Stimulated activated CD4-positive, alpha-beta T cell treated with anti-CD3 and anti-CD28 coated beads, Interleukin-15, amount 100 ng/mL, for 1 hour (primary cell): ENCODE measurements at places on chromosomes 3 and 15.

DNA sequence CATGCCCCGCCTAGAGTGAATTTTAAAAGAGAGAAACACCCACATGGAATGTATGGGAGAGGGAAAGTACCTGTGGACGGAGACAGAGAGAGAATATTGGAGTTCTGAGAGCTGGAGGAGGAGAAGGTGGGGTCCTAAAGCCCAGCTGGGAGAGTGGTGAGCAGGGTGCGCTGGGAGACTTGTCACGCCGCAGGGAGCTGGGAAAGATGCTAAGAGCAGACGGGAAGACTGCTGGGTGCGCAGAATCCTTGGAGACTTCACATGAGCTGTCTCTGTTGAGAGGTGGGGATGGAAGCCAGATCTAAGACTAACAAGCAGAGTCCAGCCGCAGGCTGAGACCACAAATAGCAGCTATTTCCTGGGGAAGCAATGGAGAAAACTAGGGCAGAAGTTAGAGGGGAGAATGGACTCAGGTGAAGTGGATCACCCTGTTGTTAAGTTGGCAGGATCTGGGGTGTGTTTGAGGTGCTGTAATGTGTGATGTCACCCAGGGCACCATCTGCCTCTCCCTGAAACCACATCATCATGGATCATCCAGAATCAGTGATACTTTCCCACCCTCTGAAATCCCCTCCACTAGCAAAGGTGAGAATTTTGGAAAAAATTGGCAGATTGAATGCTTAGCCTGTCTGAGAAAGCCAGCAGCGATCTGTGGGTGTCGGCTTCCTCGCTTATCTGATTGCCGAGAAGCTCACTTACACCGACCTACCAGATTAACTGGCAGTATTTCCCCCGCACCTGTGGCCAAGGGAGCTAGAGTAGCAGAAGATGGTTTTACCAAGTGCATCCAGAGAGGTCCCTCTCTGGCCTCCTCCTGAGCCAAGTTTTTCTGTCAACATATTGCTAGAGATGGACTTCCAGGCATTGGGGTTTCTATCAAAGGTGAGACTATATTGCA lies 174.8 kb upstream of the BHLHE40 start:
- DNase-seq = no peak

DNA sequence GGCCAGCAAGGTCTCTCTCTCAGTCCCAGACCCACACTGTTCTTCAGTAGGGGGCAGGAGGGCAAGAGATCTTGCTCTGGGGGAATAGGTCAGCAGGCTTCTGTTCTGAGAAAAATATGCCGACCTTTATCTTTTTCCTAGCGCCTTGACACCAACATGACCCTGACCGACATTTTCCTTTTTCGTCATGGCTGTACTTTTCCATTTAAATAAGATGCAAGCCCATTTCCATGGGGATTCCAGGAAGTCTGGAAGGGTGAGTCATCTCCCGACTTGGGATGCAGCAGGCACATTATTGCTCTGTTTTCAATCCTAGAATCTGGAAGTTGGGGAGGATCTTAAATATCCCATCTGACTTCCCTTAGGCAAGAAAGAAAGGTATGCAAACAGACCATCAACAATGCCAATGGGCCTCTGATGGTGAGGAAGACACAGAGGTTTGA lies 261.5 kb upstream of the LRTM1 start:
- no peak for DNase-seq

GRCh38 chr3:174023421-174023820 lies 625.9 kb downstream of the NLGN1 start:
- no peak for DNase-seq

DNA sequence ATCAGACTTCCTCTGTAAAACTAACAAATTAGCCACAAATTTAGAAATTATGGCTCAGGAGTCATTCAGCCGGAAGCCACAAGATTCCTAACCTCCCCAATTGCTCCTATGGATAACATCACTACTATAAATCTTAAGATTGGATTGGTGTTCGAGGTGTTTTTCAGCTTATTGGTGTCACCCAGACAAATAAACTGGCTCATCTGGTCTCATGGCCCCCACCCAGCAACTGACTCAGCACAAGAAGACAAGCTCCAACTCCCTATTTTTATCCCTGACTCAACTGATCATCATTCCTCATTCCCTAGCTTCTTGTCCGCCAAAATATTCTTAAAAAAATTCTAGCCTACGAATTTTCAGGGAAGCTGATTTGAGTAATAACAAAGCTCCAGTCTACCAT lies 135.1 kb upstream of the STRIT1 start:
- no peak for DNase-seq

DNA sequence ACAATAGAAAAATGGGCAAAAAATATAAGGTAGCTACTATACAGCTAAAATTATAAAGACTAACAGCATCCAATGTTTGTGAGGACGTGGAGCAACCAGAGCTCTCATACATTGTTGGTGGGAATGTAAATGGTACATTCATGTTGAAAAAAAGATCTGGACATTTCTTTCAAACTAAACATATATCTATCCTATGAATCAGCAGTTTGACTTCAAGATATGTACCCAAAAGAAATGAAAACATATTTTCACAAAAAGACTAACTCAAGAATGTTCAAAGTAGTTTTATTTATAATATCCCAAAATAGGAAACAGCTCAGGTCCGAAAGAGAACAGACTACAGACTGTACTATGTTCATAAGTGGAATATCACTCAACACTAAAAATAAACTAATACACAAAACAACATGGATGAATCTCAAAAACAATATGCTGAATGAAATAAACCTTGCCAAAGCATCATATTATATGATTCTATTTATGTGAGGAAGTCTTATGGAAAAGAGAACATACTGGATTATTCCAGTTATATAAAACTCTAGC lies 8.8 kb upstream of the TTBK2 start:
- DNase-seq = no peak

GRCh38 chr3:187293516-187294430 lies 2.2 kb upstream of the MASP1 start:
- no peak for DNase-seq

DNA sequence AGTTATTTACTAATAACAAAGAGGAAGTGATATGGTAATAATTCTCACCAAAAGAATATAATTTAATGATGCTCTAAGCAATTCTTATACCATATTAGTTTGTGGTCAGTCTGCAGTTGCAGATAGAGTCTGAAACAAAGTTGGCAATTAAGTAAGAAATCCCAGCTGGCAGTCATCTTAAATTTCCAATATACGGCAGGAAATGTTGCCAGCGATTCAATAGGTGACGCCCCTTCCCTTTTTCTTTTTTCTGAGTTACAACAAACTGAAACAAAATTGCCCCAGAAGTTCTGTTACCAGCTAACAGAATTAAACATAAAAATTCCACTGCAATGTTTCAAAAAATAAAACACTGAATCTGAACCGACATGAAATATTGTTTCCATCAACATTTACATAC lies 26.7 kb downstream of the LRRFIP2 start:
- no peak for DNase-seq

GRCh38 chr15:77627067-77627466 lies 5.6 kb downstream of the LINGO1 start:
- DNase-seq = no peak

DNA sequence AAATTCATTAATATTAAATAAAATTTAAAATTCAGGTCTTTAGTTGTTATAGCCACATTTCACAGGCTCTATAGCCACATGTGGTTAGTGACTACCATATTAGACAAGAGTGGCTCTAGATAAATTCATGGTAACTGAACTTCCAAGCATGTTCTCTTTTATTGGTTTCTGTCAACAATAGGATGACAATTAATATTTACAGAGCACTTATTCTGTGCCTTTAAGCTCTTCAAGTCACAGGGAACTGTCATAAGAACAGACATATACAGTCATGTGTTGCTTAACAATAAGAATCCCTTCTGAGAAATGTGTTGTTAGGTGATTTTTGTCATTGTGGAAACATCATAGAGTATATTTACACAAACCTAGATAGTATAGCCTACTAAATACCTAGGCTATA lies 38.8 kb upstream of the SLC25A36 start:
- no peak for DNase-seq

GRCh38 chr3:128313071-128313725 lies 153.5 kb downstream of the DNAJB8 start:
- no peak for DNase-seq

DNA sequence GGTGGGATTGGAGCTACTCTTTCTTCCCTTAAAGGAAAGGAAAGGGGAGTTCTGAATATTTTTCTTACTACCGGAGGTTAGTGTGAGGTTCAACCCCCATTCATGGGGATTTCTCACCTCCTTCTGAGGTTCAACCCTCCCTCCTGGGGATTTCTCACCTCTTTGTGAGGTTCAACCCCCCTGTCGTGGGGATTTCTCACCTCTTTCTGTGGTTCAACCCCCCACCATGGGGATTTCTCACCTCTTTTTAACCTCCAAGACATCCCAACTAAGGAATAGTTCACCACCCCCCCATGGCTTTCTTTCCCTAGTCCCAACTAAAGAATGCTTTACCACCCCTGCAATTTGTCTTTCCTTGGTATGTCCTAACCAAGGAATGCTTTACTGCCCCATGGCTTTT lies 520.3 kb downstream of the EDEM1 start:
- DNase-seq = no peak

DNA sequence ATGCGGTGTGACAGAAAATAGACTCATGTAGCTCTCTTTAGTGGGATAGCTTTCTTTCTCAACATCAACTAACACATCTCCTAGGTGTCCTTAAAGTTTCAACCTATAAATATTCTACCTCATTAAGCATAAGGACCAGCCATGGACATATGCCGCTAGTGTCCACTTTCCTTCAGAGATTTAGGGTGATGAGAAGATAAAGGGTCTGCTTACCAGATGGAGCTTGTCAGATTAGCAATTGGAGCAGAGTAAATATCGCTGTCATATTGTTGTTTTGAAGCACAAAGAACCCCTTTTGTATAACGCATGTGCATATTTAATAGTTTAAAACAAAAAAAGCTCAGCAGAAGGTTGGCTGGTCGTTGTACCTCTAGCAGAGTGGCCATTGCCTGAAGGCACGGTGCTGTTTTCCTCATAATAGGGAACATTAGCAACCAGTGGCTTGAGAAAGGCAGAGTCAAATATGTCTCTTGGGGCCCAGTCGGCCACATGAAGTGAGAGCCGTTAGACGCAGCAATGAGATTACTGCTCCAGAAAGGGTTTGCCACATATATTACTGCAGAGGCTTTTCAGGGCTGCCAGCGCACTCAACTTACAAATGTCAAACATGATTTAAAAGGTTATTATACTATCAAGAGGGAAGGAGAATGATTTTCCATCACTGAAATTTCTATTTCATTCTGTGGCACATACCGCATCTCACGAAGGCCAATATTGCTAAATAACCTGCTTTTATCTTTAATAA lies 264.2 kb downstream of the ROBO2 start:
- DNase-seq = no peak

- no peak for DNase-seq
Measured at GRCh38 chr15:66178531-66178910, 75.0 kb downstream of the MEGF11 start.

GRCh38 chr3:144265542-144266100 lies 294.0 kb downstream of the DIPK2A start:
- no peak for DNase-seq

DNA sequence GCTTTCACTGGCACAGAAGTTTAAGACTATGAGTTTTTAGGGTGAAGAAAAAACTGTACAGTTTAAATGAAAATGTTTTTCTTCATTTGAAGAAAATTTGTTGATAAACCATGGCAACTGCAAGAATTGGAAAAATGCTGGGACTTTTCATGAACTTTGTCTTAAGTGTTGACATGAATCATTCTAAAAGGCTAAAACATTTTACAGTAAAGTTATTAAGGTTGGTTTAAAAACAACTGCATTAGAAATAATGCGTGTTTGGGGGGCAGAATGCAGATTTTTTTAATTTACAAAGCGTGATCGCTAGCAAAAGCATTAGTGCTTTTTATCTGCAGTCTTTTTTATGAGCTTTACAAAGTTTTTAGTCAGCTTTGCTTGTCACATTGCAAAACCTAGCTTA lies 601.9 kb upstream of the TGFBR2 start:
- DNase-seq = no peak

DNA sequence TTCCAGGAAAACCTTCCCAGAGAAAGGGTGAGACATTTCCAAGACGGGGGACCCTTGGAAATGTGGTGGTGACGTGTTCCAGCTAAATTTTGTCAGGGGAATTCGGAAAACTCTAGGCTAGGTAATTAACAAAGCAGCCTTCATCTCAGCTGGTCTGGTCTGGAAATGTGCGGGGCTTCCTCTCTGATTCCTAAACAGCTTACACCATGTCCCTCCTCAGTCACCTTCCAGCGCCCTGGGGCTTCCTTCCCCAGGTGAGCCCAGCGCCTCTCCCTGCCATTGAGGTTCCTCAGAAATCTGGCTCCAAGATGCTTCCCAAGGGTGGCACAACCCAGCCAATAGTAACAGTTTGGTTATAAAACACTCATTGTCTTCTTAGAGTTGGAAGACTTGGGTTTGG lies 571 bp downstream of the ACAD9 start:
- DNase-seq = no peak

GRCh38 chr3:141294848-141295247 lies 63.2 kb downstream of the PXYLP1 start:
- DNase-seq = no peak

DNA sequence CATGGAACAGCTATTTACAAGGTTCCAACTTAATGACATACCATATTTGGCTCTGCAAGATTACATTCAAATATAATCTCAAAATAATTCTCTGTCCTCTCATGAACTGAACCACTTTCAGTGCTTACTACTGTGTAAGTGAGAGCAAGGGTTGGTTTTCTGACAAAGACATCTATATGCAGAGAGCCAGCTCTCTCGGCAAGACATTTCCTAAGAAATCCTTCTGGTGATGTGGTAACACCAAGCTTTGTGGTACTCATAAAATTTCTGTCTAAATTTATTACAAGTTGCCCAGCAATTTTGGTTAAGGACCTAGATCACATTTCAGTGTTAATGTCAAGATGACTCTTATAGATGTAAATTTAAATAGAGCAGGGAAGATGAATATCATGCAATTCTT lies 184.9 kb downstream of the GAP43 start:
- no peak for DNase-seq

GRCh38 chr15:37028625-37029296 lies 71.6 kb downstream of the MEIS2 start:
- no peak for DNase-seq

DNA sequence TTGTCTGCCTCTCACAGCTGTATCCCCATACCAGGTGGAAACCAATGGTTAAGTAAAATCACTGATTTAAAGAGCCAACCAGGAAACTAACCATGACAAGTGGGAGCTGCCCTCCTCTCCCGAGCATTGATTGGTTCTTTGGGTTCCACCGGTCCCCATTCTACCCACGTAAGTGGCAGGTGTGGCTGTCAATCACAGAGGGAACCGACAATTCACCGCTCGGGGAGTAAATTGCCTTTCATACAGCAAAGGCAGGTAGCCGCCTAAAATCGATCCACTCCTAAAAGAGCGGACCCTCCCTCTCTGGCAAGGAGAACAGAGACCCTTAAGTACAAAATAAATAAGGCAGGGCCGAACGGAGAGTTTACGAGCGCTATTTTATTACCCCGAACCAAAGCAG lies 1.2 kb downstream of the ERC2 start:
- DNase-seq = no peak

GRCh38 chr3:126883241-126883640 lies 99.7 kb upstream of the PLXNA1 start:
- DNase-seq = no peak

- DNase-seq = no peak
Measured at GRCh38 chr3:66553441-66554113, 52.8 kb upstream of the LRIG1 start.

GRCh38 chr15:73395671-73396070 lies 26.9 kb upstream of the HCN4 start:
- no peak for DNase-seq
